ENCODE measurements at places on chromosomes 3 and 15. TPM values are rescaled to one million over a fixed set of nuclear protein-coding genes. Genes with fewer than 3 reads are reported as not detected.

Gene CNTN6
- total RNA-seq: not detected

Gene CRBN
- 46.5 TPM for total RNA-seq

Gene HTR3D
- total RNA-seq: not detected

Gene IQCF6
- not detected for total RNA-seq

Gene NR2E3
- total RNA-seq: not detected

Gene KY
- total RNA-seq: 0.42 TPM

Gene IP6K1
- total RNA-seq: 60.3 TPM
